Fibroblast of the conjunctiva (primary cell): ENCODE measurements at places on chromosomes 3 and 15.

- no peak for DNase-seq
Measured at GRCh38 chr3:74559261-74559660, 55.2 kb downstream of the CNTN3 start.

GRCh38 chr3:152292366-152292765, 23.6 kb downstream of the MBNL1 start:
- DNase-seq = no peak

GRCh38 chr15:63422891-63423590, 41.4 kb upstream of the CA12 start:
- DNase-seq = no peak

DNA sequence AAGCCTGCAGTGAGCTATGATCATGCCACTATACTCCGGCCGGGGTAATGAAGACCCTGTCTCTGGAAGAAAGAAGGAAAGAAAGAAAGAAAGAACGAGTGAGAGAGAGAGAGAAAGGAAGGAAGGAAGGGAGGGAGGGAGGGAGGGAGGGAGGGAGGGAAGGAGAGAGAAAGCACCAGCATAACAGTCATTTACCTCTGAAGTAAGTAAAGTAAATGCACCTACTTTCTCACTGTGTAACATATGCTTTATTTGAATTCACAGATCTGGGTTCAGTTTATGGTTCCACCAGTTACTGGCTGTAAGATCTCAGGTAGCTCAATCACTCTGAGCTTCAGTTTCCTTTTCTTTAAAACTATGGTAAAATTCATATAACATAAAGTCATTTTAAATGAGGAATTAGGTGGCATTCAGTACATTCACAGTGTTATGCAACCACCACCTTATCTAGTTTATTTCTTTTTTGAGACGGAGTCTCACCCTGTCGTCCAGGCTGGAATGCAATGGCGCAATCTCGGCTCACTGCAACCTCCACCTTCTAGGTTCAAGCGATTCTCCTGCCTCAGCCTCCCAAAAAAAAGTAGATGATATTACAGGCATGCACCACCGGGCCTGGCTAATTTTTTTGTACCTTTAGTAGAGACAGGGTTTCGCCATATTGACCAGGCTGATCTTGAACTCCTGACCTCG, 16.1 kb upstream of the RAD54L2 start:
- DNase-seq = no peak

- DNase-seq = peak; percentile 49
Measured at GRCh38 chr3:131960324-131960723, 74.5 kb downstream of the CPNE4 start.

DNA sequence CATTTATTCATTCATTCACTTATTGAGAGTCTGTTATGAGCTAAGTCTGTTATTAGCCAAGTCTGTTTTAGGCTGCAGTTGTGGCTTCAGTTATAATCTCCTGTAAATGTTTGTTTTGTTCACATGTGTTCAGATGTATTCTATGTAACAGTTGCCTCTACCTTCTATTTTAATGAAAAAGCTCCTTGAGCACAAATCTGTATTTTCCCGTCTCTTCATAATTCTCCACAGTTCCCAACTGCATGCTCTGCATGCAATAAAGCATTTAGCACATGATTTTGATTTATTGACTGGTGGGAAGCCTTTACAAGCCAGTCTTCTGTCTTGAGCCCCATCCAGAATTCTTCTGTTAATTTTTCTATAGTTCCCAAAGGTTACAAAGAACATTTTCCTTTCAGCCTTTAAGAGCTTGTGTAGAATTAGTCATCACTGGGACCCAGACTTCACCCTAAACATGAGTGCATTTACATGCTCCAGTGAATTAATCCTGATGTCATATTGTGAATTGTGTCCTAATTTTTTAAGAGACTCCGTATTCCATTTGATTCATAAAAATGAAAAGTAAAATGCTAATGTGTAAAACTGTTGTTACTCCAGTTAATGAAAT, 122.3 kb upstream of the NR2E3 start:
- DNase-seq = no peak

- DNase-seq = peak; percentile 54
Measured at GRCh38 chr3:66598168-66598567, 97.3 kb upstream of the LRIG1 start.

DNA sequence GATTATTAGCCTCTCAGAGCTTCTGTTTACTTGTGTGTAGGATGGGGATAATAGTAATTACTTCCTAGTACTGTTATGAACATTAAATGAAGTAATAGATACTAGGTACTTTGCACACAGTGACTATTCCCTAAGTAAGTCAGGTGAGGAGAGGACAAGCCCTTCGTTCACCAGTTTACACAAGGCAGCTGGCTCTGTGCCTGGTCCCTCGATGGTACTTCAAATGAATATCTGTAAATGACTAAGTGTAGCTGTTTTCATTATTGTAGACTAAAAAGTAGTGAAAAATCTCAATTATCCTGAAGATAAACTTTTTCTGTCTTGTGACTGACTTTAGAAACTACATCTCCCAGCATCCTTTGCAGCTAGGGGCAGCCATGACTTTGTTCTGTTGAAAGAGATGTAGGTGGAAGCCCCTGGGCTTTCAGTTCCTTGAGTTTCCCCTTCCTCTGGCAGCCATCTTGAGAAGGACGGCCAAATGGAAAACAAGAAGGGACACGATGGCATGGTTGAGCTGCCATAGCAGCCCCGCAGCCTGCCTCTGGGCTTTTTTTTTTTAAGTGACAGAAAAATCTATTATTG, 11.7 kb upstream of the WNT7A start:
- no peak for DNase-seq

DNA sequence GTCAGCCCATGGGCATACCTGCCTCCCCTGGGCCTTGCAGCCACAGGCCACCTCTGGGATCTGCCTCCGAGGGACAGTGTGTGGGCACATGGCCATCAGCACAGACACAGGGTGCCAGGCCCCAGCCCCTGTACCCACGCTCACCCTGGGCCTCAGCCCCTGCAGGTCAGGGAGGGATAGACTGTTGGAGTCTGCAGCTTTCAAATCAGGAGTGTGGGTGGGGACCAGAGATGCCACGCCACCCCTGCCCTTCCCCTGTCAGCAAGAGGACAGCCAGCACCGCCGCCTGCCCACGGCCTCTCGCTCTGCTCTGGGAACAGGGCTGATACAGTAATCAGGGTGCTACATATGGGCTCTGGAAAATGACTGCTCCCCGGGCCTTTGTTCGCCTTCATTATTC, 72.7 kb downstream of the DNAJB8 start:
- DNase-seq = no peak

- DNase-seq = no peak
Measured at GRCh38 chr3:62577153-62577552, 203.8 kb upstream of the FEZF2 start.

DNA sequence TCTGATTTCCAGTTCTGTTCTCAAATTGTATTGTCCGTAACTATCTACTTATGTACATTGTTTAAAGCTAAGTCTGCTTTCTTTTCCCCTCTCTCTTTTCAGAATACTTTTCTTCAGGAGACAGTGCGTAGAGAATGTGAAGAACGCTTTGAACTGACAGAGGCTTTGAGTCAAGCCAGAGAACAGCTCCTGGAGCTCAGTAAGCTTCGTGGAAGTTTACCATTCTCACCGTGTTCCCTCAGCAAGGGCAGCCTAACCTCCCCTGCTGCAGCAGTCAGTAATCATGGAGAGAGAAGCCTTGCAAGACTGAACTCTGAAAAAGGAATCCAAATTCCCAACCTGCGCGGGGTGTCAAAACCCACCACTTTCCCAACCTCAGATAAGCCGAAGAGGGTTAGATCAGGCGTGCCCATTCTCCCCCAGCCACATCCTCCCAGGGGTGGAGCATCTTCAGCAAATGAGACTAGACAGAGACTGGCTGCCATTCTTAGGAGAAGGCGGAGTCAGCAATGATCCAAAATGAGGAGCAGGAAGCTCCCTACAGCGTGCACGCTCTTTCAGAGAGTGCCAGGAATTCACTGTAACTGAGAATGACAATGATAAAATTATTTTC, 114.6 kb downstream of the CCNL1 start:
- no peak for DNase-seq
